Activated T-helper 2 cell treated with anti-CD3 and anti-CD28 coated beads, Interferon-gamma antibody, Interleukin-2, Interleukin-4, amounts not matched to agents 10 μg/mL and 5 μg/mL and 100 μg/mL, durations not matched to agents 14 hours and 24 hours and 36 hours (primary cell): ENCODE measurements at places on chromosomes 2 and 18. TPM values are rescaled to one million over a fixed set of nuclear protein-coding genes. Genes with fewer than 3 reads are reported as not detected.

CAPN13 gene
- not detected in 2 replicates for total RNA-seq

ADI1 gene
- total RNA-seq, result 39.8 and 42.7 TPM in 2 replicates

PCARE gene
- not detected in 2 replicates for total RNA-seq

KCNJ3 gene
- total RNA-seq, result not detected in 2 replicates

TSPYL6 gene
- total RNA-seq, result not detected in 2 replicates

MYO7B gene
- 0.07 and 0.30 TPM in 2 replicates for total RNA-seq

VWC2L gene
- total RNA-seq, result not detected in 2 replicates

EFHD1 gene
- 0.16 and 0.48 TPM in 2 replicates for total RNA-seq

TRABD2A gene
- total RNA-seq, result 67.9 and 71.2 TPM in 2 replicates

ZSCAN30 gene
- total RNA-seq, result 15.5 and 19.9 TPM in 2 replicates

PPP4R1 gene
- 44.3 and 48.8 TPM in 2 replicates for total RNA-seq

RRM2 gene
- total RNA-seq, result 374 TPM in 2 replicates
